ENCODE measurements at places on chromosomes 2 and 18. TPM values are rescaled to one million over a fixed set of nuclear protein-coding genes. Genes with fewer than 3 reads are reported as not detected.

GPR45 gene
- not detected for total RNA-seq

INPP5D gene
- total RNA-seq = 1.8 TPM

C2orf66 gene
- 0.15 TPM for total RNA-seq

DNA sequence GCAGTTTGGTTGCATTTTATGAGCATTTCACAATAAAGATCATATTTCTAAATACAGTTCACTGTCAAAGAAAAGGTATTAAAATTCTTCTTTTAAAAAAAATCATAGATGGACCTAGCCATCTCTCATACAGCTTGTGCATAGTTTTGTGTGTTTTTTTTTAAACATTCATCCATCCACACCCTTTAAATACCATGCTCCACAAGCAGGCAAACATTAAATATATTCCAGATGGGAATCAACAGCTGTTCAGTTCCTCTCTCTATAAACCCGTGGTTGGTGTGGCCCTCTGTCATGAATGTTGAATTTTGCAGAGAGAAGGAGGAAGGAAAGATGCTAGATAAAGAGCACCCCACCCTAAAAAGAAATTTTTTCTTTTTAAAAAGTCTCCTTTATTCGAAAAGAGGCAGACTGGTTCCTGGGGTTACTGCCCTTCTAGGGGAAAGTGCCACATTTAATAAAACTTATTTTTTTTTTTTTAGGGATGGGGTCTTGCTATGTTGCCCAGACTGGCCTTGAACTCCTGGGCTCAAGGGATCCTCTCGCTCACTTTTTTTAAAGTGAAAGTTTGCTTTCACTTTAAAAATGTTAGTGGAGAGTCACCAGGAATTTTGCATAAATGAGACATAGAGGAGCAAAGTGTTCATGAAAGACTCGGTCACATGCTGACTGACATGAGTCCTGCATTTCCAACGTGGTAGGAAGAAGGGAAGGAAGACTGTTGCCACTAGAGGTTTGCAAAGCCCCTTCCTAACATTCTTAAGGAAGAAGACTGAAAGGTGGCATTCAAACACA is 73.9 kb upstream of the LMAN1 start:
- DNase-seq = no peak

- no peak for DNase-seq
Observed at GRCh38 chr18:37654731-37655369, 89.3 kb upstream of the CELF4 start.

- no peak for DNase-seq
Observed at GRCh38 chr2:134206573-134206972, 47.3 kb upstream of the MGAT5 start.

- DNase-seq = no peak
Observed at GRCh38 chr2:239288951-239289511, 111.8 kb downstream of the HDAC4 start.

DNA sequence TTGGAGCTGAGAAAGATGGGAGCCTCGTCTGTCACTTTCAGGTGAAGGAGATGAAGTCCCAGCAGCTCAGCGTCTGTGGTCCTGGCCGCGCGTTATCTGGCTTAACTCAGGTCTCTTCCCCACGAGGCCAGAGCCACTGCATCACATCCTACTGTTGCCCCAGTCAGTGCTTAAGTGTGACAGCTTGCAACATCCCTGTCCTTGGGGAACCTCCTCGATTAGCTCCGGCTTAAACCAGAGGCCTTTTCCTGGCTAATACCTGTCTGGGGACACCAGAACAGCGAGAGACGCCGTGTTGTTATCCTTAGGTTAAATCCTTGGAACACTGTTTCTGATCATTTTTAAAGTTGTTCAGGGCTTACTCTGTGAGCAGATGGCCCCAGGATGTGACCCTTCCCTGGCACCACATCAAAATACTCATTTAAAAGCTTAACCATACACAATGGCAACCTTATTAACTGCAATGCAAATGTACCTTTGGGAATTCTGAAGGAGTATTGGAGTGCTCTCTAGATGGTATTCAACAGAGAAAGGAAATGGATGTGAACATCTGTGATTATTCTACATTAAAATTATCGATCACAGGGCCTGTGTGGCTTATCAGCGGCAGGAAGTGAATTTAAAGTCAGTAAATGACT is 61.2 kb upstream of the SPP2 start:
- no peak for DNase-seq

DNA sequence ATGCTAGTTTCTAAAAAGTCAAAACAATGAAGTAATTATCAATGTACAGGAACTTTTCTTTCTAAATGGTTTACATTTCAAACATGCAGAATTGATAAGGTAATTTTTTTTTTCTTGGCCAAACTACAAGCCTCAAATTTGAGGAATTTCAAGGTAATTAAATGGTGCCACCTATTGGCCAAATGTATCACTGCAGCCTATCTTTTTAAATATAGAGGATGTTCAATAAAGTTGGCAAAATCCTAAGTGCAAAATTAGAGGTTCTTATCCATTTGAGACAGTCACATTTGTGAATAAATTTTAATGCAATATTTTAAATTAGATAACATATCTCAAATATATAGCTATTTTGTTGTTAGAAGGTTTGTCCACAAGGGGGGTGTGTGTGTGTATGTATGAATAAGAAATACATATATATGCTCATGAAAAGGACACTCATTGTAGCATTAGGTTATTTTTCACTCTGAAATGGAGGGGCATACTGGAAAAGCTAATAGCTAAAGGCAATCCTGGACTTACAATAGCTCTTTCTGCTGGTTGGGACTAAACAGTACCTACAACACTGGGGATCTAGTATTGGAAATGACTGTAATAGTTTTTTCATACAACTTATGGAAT is 26.2 kb downstream of the MMADHC start:
- DNase-seq = no peak

GRCh38 chr18:77772177-77772576 is 522.5 kb downstream of the GALR1 start:
- no peak for DNase-seq
